ENCODE measurements at places on chromosomes 2 and 18.

DNA sequence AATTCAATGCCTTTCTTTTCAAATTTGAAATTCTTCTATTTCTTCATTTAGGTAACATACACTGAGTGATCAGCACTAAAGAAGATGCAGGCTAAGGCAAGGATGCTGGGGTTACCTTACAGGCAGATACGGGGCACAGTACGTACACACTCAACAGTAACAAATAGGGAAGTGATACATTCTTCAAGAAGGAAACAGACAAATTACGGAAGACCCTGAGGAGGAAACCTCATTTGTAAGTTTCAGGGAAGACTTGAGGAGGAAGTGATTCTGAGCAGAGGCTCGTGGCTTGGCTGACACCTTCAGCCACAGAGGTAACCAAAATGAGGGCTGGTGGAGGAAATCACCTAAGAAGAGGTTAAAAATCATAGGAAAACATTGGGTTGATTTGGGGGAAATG is 1108.3 kb upstream of the KLHL29 start:
- no peak for DNase-seq

DNA sequence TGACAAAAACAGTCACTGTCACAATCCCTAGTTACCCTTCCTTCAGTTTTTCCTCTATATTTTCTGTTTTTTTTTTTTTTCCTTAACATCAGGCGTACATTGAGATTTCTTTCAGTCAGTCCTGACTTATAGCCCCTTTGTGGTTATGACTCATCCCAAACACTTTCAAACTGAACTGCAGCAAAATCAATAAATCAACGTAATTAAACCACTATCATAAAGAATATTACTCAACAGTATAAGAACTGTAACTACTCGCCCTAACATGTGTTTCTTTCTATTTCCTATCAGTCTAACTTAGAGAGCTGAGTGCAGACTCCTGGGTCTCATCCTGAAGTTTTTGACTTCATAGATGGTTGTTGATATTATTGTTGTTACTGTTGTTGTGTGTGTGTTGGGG is 523.5 kb downstream of the LRRTM4 start:
- no peak for DNase-seq

GRCh38 chr18:66587430-66587829 is 16.5 kb downstream of the CDH19 start:
- no peak for DNase-seq

- no peak for DNase-seq
Measured at GRCh38 chr2:104473546-104473945, 380.4 kb upstream of the POU3F3 start.

GRCh38 chr18:32769586-32770053 is 3.2 kb downstream of the KLHL14 start:
- no peak for DNase-seq

DNA sequence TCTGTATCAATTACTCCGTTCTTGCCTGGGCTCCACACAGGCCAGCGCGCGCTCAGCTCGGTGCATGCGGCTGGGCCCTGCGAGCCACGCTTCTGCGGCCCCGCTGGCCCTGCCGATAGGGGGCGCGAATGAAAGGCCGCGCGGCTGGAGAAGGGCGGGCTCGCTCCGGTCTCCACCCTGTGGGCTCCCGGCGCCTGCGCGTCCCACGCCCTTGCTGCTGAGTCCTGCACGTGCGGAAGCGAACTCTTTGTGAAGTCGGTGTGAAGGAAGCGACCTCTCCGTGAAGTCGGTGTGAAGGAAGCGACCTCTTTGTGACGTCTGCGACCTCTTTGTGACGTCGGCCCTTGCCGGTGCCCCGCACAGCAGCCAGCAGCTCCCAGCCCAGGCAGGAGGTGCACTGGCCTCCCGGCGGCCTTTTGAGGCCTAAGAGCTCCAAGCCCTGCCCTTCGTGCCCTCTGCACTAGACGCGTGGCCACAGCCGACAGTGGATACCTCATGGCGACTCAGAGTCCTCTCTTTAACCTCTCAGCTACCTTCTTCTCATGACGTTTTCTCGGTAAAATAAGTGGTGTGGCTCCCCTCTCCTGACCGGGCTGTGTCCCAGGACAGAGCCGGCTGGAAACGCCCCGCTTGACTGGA is 391.9 kb upstream of the RAB6C start:
- DNase-seq: no peak

- DNase-seq: no peak
Measured at GRCh38 chr2:65746931-65747675, 314.7 kb upstream of the SPRED2 start.

DNA sequence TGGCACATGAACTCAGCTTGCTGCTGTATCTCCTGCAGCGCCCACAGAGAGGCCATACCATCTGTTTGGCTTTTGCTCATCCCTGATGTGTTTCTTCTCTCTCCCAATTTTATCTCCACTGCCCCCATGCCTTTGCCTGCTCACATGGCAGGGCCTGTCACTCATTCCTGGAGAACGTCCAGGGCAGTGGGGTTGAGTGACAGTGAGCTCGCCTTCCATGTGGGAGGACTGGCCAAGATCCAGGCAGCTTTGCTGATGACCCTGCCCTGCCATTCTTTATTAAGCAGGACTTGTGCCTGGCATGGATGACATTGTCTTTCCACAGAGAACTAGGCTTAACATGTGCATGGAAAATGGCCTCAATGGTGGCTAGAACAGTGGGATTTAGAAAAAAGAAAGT is 230.5 kb upstream of the THSD7B start:
- DNase-seq: no peak

DNA sequence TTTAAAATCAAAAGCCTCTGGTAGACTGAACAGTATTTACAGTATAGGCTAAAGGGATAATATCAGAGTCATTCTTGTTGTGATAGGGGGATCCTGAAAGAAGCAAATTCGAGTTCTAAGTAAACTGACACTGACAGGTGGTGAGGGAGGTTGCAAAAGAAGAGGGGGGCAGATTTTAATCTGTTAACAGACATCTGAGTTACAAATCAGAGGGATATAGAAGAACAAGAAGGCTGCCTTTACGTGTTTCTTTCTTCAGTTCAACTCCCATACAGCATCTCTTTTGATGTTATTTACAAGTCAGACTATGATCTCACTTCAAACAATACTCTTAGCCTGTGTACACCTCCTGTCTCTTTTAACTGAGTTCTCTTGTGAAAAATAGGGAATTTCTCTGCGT is 16.3 kb upstream of the ITGA4 start:
- no peak for DNase-seq

DNA sequence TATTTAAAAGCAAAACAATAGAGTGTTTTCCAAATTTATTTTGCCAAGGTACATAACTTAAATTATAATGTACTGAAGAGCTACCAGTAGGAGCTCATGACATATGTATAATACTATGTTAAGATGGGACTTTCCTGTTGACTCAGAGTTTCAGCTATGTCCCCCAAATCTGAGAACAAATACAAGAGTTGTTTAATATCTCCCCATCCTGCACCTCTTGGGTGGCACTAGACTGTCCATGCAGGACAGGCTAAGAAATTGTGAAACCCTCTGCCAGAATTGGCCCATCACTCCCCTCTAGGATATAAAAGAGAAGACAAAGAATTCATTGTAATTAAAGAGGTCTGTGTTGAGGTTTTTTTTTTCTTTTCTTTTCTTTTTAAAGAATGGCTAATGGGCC is 21.7 kb upstream of the CTAGE1 start:
- DNase-seq: no peak

- DNase-seq: no peak
Measured at GRCh38 chr2:152320814-152321213, 14.2 kb upstream of the FMNL2 start.

DNA sequence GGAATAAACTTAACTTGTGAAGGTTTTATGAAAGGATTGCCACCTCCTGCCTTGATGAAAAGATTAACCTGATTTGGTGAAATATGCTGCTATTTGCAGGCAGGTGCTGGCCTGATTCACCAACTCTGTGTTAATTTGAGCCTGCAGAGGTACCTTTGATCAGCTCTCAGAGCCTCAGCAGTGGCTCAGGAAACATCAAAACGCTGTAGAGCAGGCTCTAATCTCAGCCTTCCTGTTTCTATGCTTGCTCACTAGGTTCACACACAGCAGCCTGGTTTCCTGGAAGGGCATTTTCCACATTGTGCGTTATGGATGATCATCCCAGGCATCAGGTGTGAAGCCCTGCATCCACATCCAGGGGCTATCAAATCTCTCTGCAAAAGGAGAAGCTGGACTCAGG is 16.9 kb downstream of the TGIF1 start:
- DNase-seq: peak; percentile 28

DNA sequence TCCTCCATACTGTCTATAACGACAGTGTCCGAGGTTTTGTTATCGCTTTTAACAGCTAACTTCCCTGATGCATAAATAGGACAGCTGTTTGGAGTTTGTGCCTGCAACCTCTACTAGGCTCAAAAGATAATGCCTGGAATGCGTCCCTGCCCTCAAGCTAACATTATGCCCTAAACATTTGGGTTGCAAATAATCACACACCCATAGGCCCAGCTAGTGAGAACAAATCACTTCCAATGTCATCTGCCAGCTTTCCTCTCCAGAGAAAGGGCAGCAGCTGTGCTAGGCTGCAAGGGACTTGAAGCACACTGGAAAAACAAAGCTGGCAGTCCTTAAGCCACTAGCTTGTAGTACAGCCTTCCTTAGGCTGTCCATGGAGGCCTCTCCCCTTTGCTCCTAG is 201.8 kb upstream of the LYPD1 start:
- no peak for DNase-seq

DNA sequence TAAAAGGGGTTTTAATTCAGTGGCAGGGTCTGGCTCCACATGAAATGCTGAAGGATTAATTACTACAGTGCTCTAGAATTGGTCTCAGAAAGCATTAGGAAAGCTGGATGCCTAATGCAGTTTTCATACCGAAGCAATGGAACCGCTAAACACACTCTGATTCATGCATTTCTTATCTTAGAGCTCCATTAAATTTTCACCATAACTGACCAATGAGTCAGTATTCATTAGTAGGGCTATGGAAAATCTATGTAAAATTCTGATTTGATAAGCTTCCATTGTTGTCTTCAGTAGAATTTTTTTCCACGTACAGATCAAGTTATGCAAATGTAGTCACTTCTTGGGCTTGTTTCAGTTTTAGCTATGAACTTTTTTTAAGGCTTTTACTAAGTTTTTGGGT is 359.9 kb downstream of the ARHGAP15 start:
- no peak for DNase-seq

GRCh38 chr18:37179384-37179783 is 350.5 kb downstream of the KIAA1328 start:
- no peak for DNase-seq

GRCh38 chr2:35788543-35788942 is 567.0 kb upstream of the CRIM1 start:
- DNase-seq: no peak

DNA sequence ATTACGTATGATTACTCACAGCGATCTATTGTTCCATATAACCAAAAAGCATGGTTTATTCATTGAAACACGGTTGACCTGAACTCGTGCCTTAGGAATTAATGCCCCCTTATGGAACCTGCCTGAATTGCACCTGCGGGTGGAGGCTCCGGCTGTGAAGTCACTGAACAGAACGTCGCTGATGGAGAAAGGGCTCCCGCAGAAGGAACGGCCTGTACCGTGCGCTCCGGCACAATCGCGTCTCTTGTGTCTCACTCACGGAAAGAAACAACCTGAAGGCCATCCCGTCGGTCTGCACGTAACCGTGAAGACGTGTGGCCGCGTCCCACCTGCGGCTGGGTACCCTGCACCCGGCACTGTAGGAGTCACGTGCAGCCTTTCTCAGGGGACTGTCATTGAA is 133.1 kb downstream of the NFATC1 start:
- peak; percentile 81 for DNase-seq

DNA sequence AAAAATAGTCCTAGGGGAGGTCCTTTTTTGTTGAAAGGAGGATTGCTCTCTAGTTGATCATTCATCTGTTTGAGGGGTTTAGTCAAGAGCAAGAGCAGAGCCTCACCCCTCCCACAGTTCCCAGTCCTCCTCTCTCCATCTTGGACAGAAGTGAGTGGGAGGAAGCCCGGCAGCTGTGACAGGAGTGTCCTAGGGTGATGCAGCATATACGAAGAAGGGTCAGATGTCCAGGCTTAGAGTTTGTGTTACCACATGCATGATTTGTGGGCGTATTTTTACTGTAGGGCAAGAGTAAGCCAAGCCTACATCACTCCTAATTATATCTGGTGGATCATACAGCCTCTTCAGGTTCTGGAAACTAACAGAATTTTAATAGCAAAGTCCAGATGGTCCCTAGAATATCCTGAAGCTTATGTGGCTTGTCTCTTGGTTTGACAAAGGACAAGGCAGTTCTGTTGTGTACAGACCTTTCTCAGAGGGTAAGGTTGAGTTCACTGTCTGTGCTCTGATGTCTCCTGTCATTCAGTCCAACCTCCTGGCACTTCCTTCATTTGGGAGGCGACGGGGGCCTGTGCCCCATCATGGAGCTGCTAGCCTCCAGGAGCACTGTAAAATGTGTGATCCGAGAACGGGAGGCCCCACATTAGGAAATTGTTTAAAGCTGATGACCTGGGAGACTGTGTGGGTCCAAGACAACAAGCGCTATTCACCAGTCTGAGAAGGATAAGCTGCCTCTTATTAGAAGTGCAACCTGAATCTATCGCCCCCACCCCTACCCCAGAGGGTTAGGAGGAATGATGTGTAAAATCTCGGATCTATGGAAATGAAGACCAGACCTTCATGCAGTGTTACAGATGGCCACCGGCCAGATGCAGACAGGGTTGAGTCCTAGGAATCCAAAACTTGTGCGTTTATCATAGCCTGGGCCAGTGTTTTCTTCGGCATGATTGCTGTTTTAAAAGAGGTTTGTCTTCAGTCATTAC is 6.9 kb downstream of the CEP68 start:
- DNase-seq: no peak

DNA sequence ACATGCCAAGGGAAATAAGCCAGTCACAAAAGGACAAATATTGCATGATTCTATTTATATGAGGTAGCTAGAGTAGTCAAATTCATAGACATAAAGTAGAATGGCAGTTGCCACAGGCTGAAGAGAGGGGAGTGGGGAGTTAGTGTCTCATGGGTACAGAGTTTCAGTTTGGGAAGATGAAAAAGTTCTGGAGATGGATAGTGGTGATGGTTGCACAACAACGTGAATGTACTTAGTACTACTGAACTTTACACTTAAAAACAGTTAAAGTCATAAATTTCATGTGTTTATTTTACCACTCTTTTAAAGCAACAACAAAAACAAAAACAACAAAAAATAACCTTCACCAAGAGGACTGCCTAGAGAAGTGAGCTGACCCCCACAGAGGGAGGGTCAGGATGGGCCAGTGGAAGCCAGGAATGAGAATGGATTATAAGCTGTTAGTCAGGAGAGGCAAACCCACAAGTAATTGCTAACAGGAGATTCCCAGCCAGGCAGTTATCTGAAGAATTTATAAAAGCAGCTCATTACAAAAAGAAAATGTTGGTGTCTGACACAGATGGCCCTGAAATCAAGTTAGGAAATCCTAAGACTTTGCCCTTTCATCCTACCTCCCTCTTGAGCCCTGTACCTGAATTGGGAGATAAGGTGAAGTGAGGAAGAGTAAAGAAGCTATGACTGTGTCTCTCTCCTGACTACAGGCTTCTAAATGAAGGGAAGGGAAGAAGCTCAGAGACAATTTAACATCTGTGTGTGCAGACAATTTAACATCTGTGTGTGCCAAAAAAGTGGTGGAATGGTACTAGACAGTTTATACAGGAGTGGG is 263.4 kb downstream of the PDE11A start:
- DNase-seq: no peak

All from CD4-positive, alpha-beta T cell treated with Interleukin-17A for 1 hour (primary cell).